PC-9 (cell line): ENCODE measurements at places on chromosomes 4 and X. TPM values are rescaled to one million over a fixed set of nuclear protein-coding genes. Genes with fewer than 3 reads are reported as not detected.

- no peak overlapping the region for H3K4me3 ChIP-seq
- no peaks in the 10 kb centered on the region for H3K36me3 ChIP-seq
- no peaks in the 10 kb centered on the region for H3K27me3 ChIP-seq
- no peaks in the 10 kb centered on the region for H3K4me1 ChIP-seq
Measured at GRCh38 chrX:44253575-44253942, 89.9 kb downstream of the EFHC2 start.

DNA sequence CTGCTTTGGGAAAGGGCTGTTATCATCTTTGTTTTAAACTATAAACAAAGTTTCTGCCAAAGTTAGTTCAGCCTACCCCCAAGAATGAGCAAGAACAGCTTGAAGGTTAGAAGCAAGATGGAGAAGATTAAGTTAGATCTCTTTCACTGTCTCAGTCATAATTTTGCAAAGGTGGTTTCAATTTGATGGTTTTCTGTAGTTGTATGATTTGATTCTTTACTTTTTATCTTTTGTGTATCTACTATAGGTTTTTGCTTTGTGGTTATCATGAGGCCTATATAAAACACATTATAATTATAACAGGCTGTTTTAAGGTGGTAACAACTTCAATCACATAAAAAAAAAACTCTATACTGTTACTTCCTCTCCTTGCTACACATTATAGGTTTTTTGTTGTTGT is 35.4 kb upstream of the ALG13 start:
- no peaks in the 10 kb centered on the region for H3K36me3 ChIP-seq
- no peaks in the 10 kb centered on the region for H3K4me1 ChIP-seq
- no peak for DNase-seq
- H3K27me3 ChIP-seq, result no peaks in the 10 kb centered on the region

- H3K27ac ChIP-seq, result peak overlapping the region; percentile 88
- H3K4me1 ChIP-seq, result peaks cover 38% of the 10 kb centered on the region
- H3K4me3 ChIP-seq, result peak overlapping the region; percentile 69
- no peaks in the 10 kb centered on the region for H3K27me3 ChIP-seq
- peak; percentile 37 for DNase-seq
Measured at GRCh38 chr4:75723163-75724065, 963 bp upstream of the USO1 start.

GRCh38 chrX:78708262-78708661 is 39.3 kb upstream of the LPAR4 start:
- no peak for DNase-seq
- no peak overlapping the region for H3K4me3 ChIP-seq
- H3K36me3 ChIP-seq, result no peaks in the 10 kb centered on the region

GRCh38 chr4:68369142-68369805 is 19.4 kb upstream of the YTHDC1 start:
- peaks cover 36% of the 10 kb centered on the region for H3K4me1 ChIP-seq
- H3K4me3 ChIP-seq, result peak overlapping the region; percentile 28; the same call in 1 of the 2 replicates
- no peaks in the 10 kb centered on the region for H3K36me3 ChIP-seq
- no peaks in the 10 kb centered on the region for H3K27me3 ChIP-seq
- peak; percentile 66 for DNase-seq
- peak overlapping the region; percentile 95 for H3K27ac ChIP-seq

DNA sequence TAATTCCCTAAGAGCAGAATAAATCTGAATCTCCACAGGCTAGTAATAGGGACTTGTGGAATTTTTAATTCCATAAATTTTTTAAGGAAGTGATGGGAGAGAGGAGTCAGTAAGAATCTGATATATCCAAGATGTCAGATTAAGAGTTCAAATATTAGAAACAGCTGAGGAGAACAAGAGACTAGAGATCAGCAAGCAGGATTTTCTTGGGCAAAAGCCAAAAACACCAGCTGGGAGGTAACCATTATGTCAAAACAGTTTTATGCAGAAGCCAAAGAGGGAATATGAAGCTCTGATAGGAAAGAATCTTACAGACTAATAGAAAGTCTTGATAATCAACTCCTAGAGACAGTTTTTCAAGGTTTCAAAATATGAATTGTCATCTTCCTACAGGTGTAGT is 72.2 kb upstream of the RBPJ start:
- H3K36me3 ChIP-seq, result no peaks in the 10 kb centered on the region
- H3K4me3 ChIP-seq, result no peak overlapping the region
- H3K27me3 ChIP-seq, result no peaks in the 10 kb centered on the region
- H3K27ac ChIP-seq, result no peak overlapping the region
- DNase-seq, result no peak

DNA sequence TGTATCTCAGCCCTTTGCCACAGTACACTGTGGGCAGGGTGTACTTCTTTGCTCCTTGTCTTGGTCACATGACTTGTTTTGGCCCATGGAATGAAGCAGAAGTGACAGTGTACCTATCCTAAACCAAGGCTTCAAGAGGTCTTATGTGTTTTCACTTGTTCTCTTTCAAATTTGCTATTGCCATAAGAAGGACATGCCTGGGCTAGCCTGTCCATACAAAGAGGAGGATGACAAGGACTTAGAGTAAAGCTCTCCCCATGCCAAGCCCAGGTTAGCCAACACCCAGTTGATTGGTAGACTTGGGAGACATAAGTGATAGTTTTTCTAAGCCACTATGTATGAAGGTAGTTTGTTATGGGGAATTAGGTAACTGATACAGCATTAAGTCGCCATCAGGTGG is 141.1 kb upstream of the MID1 start:
- H3K4me3 ChIP-seq, result no peak overlapping the region
- no peaks in the 10 kb centered on the region for H3K36me3 ChIP-seq
- H3K4me1 ChIP-seq, result no peaks in the 10 kb centered on the region
- H3K27ac ChIP-seq, result no peak overlapping the region
- no peak for DNase-seq
- H3K27me3 ChIP-seq, result no peaks in the 10 kb centered on the region

GRCh38 chr4:173337463-173337862 is 3.3 kb upstream of the HMGB2 start:
- peaks cover 14% of the 10 kb centered on the region for H3K4me1 ChIP-seq
- H3K4me3 ChIP-seq, result no peak overlapping the region
- DNase-seq, result no peak
- H3K27me3 ChIP-seq, result no peaks in the 10 kb centered on the region

GRCh38 chr4:184146951-184147350 is 70.7 kb downstream of the ENPP6 start:
- no peak overlapping the region for H3K27ac ChIP-seq
- no peaks in the 10 kb centered on the region for H3K4me1 ChIP-seq
- no peaks in the 10 kb centered on the region for H3K27me3 ChIP-seq
- H3K4me3 ChIP-seq, result no peak overlapping the region

DNA sequence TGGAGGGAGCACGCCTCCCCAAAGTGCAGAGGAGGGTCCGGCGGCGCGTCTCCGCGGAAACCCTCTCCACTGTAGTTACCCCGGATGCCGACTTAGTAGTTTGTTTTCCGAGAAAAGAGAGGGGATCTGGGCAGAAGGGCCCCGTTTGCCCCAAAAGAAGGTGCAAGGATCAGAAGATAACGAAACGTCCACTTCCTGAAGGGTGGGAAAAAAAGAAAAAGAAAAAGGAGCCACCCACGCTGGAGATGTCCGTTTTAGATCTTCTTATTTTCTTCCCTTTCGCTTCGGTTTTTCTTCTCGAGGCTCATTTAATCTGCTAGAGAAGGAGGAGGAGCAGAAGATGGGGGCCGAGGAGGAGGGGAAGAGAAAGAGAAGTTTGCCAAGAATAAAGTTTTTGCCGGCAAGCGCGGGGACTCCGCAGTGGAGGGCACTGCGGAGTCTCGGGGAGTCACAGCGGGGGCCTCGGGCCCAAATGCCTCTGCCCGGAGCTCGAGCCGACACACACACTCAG is 517 bp downstream of the LEF1 start:
- peak overlapping the region; percentile 75 for H3K4me3 ChIP-seq
- H3K27me3 ChIP-seq, result no peaks in the 10 kb centered on the region
- peak; percentile 5 for DNase-seq
- H3K4me1 ChIP-seq, result no peaks in the 10 kb centered on the region
- H3K27ac ChIP-seq, result no peak overlapping the region

- no peak for DNase-seq
- H3K27me3 ChIP-seq, result no peaks in the 10 kb centered on the region
- H3K4me3 ChIP-seq, result peak overlapping the region; percentile 24; the same call in 1 of the 2 replicates
- H3K4me1 ChIP-seq, result no peaks in the 10 kb centered on the region
- H3K36me3 ChIP-seq, result no peaks in the 10 kb centered on the region
- no peak overlapping the region for H3K27ac ChIP-seq
Measured at GRCh38 chrX:49183701-49184281, 2.4 kb downstream of the PRICKLE3 start.

GRCh38 chr4:106329041-106329618 is 12.8 kb downstream of the AIMP1 start:
- H3K4me3 ChIP-seq, result no peak overlapping the region
- no peak for DNase-seq
- H3K36me3 ChIP-seq, result peaks cover 5% of the 10 kb centered on the region
- no peak overlapping the region for H3K27ac ChIP-seq
- no peaks in the 10 kb centered on the region for H3K4me1 ChIP-seq

DNA sequence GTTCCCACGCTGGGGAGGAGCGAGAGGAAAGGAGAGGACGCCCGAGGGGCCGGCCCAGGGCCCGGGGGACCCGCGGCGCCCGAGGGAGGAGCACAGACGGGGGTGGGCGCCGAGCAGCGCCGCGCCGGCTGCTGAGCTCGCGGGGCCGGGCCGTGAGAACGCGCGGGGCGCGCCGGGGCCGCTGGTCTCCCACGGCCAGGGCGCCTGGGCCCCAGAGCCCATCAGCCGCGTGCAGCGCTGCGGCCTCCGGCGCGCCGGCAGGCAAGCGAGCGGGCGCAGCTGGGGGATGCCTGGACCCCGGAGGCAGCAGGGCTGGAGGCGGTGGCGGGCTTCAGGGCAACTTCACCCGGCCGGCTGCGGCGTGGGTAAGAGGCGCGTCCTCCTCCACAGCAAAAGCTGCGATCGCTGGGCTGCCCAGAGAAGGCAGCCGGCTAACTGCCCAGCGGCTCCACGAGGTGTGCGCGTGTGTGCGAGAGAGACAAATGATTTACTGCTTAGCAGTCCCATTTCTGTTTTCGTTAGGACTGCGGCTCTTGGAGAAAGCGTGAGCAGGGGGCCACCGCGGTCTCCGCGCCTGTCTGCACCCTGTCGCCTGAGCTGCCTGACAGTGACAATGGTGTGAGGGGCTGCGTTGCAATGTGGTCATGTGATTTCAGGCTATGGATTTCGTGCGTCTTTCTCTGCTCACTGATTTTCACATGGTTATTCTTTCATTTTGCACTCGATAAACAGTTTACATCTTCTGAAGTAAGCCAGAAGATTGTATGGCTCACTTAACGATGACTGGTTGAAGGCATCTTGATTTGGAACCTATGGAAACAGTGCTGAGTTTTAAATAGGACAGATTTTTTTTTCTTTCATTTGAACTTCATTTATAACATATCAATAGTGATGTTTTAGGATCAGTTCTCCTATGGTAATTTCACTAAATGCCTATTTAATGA is 1.2 kb downstream of the GUCY1A1 start:
- peak overlapping the region; percentile 63 for H3K4me3 ChIP-seq
- DNase-seq, result no peak
- H3K4me1 ChIP-seq, result no peaks in the 10 kb centered on the region
- H3K36me3 ChIP-seq, result no peaks in the 10 kb centered on the region
- no peak overlapping the region for H3K27ac ChIP-seq

DNA sequence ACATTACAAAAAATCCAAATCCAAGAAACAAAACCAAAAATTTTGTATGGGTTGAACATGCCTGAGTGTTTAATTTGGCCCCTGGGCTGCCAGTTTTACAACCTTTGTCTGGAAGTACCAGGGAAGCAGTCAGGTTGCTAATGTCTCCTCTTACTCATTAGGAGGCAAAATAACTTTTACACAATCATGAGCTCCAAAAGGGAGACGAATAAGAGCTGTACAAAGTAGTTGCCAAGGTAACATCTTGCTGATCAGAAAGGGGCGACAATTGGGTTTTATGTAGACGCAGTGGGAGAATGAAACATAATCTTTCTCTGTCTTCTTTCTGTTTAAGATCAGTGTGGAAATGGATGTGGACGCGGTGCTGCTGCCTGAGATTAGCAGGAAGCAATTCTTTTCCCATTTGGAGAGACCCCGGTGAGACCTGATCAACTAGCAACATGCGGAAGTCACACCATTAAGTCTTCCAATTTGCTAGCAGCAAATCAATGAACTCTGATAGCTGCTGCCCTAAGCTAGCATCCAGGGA is 90.7 kb upstream of the IGFBP7 start:
- no peak overlapping the region for H3K27ac ChIP-seq
- DNase-seq, result no peak

GRCh38 chrX:12979026-12979607 is 4.2 kb downstream of the TMSB4X start:
- no peak overlapping the region for H3K4me3 ChIP-seq
- peaks cover 30% of the 10 kb centered on the region for H3K4me1 ChIP-seq
- H3K27ac ChIP-seq, result peak overlapping the region; percentile 99
- no peaks in the 10 kb centered on the region for H3K27me3 ChIP-seq

DNA sequence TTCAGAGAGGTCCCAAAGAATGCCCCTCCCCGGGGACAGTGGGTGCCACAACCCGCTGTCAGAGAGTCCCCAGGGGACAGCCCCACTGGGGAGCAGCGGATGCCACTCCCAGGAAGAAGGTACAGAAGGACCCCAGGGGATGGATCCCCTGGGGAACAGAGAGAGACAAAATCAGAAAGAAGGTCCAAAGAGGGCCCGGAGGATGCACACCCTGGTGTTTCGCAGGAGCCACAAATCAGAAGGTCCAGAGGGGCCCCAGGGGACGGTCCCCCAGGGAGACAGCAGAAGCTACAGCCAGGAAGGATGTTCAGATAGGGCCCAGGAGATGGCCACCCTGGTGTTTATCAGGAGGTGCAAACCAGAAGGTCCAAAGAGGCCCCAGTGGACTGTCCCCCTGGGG is 1.4 kb downstream of the TEX13D start:
- H3K4me1 ChIP-seq, result no peaks in the 10 kb centered on the region
- no peak overlapping the region for H3K27ac ChIP-seq
- no peaks in the 10 kb centered on the region for H3K36me3 ChIP-seq
- DNase-seq, result no peak

GRCh38 chr4:40840985-40841571 is 91.3 kb downstream of the NSUN7 start:
- no peaks in the 10 kb centered on the region for H3K4me1 ChIP-seq
- DNase-seq, result peak; percentile 75
- H3K36me3 ChIP-seq, result no peaks in the 10 kb centered on the region
- no peak overlapping the region for H3K27ac ChIP-seq

The ZAR1 gene
- total RNA-seq, result not detected in 2 replicates

The FAM9B gene
- total RNA-seq, result not detected in 2 replicates

The LRP2BP gene
- 0.85 and 0.90 TPM in 2 replicates for total RNA-seq

The SPANXD gene
- 0.78 and 1.3 TPM in 2 replicates for total RNA-seq

The OPRPN gene
- total RNA-seq, result not detected in 2 replicates

The CT45A10 gene
- not detected in 2 replicates for total RNA-seq

The ZCCHC18 gene
- total RNA-seq, result not detected in 2 replicates

The XAGE1A gene
- not detected in 2 replicates for total RNA-seq

The RAB40AL gene
- total RNA-seq, result 2.1 and 2.6 TPM in 2 replicates
